Activated CD4-positive, alpha-beta T cell treated with anti-CD3 and anti-CD28 coated beads for 24 hours (primary cell): ENCODE measurements at places on chromosomes 5 and 9.

DNA sequence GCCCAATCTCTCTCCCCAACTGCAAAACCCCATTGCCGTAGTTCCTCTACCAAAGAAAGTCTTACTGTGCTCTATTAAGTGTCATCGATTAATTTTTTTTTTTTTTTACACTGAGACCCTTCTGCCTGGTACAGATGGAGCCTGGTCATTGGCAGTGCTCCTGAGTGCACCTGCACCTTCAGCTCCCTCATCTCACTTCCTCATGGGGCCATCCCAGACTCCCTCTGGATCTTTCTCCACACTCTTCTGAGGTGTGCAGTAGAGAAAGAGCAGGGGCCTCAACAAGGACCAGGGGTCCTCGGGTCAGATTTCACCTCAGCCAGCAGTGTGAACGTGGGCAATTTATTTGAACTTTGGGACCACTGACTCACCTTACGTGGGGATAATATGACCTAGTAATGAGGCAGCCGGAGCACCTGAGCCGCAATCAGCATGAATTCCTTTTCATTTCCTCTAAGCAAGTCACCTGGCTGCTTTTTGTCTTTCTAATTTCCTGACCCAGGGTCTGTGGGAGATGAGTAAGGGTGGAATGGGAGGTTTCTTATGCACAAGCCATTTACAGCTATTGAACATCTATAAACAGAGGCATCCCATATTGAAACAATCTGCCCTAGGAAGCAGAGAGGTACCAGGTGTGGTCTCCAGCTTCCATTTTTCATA lies 22.3 kb upstream of the GABRP start:
- no peak for DNase-seq

DNA sequence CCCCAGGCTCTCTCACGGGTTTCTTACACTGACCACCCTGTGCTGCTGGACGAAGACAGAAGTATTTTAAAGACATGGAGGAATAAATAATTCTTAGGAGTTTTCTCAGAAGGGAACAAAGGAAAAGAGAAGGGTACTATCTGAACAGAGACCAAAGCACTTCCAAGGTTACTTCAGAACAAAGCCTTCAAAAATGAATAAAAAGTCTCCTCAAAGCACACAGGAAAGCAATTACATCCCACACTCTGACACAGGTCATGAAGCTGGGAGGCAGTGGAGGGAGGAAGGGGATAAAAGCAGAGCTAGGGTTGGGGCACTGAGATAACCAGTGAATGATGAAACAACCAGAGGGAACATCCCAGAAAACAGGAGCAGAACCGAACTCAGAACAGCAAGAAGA lies 151.8 kb downstream of the ARSB start:
- no peak for DNase-seq

GRCh38 chr5:112703866-112704820 lies 33.5 kb upstream of the APC start:
- no peak for DNase-seq

DNA sequence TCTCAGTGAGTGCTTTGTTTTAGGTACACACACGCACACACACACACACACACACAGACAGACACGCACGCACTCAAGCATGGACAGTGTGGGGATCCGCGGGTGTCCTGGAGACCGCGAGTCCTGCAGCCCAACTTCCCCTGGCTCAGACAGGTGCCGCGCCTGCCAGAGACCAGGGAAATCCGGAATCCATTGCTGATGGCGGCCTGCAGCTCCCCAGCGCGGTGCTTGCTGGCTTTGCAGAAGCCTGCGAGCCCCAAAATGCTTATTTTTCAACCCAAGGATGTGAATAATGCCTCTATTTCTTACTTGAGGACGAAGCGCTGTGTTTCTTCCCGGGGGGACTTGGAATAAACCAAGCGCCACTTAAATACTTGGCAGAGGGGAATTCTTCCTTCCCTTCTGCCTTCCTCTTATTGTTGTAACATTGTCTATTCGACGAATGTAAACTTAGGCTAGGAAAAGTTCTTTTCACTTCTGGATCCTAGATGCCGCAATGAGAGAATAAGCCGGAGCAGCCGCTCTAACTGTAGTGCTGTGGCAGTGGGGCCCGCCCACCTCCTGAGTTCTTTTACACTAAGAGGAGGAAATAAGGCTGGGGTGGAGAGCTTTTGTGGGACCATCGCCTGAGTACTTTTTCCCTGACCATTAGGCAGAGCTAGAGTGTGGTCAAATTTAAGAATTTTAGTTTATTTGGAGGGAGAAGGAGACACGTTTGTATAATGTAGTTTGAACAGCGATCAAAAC lies 802 bp downstream of the ITGA2 start:
- DNase-seq = no peak

DNA sequence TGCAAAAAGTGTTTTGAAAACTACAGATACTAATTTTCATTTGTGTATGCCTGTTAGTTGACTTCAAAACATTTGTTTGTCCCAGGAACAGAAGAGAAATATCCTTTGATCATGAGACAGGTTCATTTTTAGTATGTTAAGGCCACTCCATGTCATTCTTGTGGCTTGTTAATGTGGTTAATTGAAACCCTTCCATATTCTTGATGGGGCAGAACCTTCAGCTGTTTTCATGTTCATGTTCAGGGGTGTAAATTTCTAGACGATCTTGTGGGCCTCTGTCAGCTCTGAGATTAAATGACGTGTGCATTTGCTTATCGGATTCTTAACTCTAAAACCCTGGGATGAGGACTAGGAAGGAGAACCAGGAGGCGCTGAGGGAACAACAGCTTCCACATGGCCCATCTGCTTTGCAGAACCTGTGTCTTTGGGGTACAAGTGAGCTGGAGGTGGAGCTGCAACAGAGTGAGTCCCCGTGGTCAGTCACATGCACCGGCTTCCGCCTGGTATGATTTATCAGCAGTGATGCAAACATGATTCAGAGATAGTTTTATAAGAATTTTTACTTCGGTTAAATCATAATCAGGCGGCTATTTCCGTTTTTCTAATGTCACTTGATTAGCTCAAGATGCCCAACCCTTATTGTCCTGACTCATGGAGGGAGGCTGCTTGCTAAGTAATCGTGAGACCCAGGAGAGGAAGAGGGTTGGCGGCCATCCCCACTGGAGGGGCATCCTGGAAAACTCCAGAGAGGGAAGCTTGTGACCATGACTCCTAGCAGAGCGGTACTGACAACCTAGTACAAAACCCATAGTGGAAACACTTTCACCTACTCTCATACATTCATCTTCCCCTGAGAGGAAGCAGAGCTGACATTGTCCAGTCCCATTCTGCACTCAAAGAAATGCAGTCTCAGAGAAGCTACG lies 138.4 kb downstream of the C9orf152 start:
- no peak for DNase-seq

GRCh38 chr5:151093476-151093889 lies 12.6 kb upstream of the TNIP1 start:
- no peak for DNase-seq

GRCh38 chr5:105506692-105507277 lies 1944.2 kb upstream of the NUDT12 start:
- DNase-seq = no peak

DNA sequence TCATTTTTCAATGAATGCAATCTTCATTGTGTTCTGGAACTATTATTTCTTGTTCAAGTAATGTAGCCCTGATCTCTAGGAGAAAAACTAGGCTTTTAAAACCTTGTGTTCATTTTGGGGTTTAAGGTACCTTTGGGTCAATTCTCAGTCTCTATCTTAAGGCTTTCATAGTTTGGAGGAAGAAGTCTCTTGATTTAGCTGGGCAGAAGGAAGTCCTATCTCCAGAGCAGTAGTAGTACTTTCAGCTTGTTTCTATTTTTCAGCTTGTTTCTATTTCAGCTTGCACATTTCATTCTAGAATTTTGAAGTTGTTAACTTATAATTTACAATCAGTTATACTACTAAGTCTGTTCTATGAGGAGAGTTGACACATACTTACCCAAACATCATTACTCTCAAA lies 15.2 kb downstream of the CSNK1G3 start:
- DNase-seq = no peak

- DNase-seq = no peak
Observed at GRCh38 chr5:95163079-95163478, 121.8 kb downstream of the MCTP1 start.

- no peak for DNase-seq
Observed at GRCh38 chr5:163885117-163885516, 379.7 kb downstream of the MAT2B start.

DNA sequence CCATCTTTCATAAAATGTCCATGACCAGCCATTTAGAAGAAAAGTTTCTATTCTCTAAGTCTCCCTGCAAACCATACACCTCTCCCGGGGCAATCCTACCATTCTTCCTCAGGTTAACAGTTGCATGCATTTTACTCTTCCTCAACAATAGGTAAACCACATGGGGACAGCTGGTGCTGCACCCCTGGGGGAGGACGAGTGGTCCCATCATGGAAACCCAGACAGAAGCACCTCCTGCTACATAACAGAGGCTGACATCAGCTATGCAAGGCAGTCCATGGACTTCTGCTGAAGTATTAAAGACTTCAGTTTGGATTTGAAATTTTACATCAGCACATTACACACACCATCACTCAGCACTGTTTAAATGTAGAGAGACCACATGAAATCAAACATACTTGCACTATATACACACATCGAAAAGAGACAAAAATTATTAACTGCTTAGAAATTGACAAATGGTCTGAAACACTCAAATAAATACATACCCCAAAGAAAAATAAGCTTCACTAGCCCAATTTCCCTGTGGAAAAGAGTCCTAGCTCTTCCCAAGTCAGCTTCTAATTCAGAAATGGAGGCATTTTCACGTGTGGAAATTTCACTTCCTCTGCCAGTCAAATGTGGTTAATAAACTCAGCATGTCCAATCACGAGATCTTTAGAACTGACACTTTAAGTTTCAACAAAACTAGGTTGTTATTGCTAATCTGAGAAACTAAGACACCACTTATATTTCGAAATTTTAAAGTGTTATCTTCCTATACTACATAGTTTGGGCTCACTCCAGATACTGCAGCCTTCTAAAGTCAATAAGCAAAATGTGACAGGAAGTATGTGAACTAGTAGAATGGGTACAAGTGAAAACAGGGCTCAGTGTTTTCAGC lies 173.4 kb downstream of the ROR2 start:
- DNase-seq = no peak

DNA sequence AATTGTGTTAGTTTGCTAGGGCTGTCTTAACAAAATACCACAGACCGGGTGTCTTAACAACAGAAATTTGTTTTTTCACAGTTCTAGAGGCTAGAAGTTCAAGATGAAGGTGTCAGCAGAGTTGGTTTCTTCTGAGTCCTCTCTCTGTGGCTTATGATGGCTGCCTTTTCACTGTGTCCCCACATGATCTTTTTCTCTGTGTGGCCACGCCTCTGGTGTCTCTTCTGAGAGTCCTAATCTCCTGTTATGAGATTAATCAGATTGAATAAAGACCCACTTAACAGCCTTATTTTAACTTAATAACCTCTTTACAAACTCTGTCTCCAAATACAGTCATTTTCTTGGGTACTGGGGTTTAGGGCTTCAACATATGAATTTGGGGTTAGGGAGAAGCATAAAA lies 561.1 kb downstream of the NR2F1-AS1 start:
- DNase-seq = no peak

DNA sequence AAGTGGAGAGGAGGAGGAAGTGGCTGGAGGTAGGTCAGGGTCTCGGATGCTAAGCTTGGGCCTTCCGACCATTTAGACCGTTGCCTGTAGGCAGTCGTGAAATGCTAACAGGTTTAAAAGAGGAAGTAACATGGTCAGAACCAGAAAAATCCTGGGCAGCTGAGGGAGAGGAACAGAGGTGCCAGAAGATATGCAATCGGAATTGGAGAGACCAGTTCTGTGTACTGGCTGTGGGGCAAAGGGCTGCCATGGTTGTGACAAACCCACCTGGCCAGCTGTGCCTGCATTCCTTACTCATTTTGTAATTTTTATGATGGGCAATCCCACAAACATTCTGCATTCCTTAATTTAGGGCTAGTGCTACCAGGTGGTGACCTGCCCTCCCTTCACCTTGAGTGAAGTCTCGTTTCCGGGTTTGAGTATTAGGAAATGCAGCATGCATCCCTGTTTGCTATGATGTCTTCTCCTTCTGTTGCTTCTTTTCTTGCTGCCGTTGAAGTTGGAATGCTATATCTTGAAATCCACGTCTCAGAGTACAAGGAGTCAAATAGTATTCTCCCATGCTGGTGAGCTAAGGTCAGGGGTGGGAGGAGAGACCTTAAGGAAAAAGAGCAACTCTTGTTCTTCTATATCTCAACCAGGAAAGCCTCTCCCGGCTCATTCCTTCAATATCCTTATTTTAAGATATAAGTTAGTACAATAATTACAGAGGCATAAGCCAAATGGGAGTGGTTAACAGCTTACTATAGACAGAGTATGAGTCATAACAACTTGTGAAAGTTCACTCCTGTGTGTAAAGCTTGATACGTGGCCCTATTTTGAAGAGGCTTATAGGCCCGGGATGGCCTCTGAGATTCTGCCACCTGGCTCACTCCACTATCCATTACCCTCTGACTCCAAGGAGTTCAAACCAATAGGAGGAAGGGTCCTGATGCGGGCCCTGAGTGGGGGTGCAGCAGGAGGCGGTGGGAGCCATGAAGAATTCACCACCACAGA lies 37.0 kb downstream of the B4GALT1 start:
- no peak for DNase-seq

- no peak for DNase-seq
Observed at GRCh38 chr9:132125944-132126679, 35.7 kb upstream of the NTNG2 start.

DNA sequence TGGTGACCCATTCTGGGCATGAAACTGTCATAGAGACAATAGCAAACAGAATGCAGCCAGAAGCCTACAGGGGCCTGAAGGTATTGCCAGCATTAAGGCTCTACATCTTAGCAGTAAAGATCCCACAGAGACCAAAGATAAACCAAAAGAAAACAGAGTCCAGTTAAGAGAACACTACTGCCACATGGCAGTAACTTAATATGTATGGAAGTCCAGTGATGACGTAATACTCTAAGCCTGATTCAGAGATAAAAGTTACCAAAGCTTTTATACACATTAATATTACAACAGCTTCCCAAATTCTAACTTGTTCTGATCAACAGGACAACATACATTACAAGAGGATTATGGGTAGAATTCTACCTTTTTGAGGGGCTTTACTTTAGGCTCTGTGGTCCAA lies 371.5 kb downstream of the PRELID2 start:
- no peak for DNase-seq
